ENCODE measurements at places on chromosomes 7 and 10.

DNA sequence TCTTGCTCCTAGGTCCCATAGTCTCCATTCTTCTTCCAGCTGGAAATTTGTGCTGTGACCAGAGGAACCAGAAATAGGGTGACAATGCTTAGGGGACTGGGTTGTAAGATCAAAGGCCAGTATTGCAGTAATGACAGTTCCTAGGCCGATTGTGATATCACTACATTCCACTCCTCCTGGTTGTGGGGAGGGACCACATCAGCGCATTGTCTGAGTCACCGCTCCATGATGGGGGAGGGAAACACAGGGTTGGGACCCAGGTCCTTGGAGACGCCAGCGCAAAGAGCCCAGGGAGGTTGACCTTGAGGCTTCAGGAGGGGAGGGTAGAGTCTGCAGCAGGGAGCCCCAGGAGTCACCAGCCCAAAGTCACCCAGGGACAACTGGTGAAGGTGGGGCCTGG is 20.8 kb upstream of the GGCT start:
- no peak for DNase-seq

GRCh38 chr7:42096681-42097561 is 140.1 kb downstream of the GLI3 start:
- DNase-seq, result no peak

DNA sequence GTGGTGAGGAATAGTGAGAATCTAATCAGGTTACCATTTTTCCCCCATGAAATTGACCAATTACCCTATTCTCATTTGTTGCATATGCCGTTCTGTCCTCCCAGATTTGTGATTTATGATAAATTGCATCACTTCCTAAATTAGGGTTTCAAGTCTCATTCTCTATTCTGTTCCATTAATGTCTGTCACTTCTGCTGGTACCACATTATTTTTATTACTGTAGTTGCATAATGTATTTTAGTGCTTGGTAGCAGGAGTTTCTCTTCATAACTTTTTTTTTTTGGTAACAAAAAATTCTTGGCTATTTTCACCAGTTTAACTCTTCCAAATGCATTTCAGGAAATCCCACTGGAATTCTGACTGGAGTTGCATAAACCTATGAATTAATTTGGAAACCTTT is 44.0 kb upstream of the FAM133B start:
- no peak for DNase-seq

DNA sequence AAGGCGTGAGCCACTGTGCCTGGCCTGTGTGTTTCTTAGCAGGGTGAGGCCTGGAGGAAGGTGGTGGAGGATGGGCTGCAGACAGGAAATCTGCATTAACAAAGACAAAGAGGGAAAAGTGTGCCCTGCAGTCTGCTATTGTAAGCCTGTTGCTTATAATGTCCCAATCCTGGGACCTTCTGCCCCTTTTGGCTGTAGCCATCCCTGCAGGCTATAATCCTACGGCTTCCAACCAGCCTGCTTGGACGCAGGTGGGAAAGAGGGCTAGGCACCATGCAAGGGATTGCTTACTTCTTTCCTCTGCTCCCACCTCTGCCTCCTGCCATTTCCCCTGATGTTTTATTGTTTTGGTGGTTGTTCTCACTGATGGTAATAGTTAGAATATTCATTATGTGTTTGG is 434.3 kb downstream of the PLXNA4 start:
- no peak for DNase-seq

- DNase-seq, result no peak
These were observed 57.6 kb downstream of the CNNM2 start for GRCh38 chr10:102975483-102976379.

DNA sequence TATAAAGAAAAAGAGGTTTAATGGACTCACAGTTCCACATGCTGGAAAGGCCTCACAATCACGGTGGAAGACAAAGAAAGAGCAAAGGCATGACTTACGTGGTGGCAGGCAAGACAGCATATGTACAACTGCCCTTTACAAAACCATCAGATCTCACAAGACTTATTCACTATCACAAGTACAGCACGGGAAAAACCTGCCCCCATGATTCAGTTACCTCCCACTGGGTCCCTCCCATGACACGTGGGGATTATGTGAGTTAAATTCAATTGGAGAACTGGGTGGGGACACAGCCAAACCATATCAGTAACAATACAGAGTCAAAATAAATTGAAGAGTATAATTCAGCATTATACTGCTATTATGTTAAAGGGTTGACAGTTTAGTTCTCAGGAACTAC is 37.8 kb downstream of the RNLS start:
- no peak for DNase-seq

- DNase-seq, result no peak
These were observed 3.0 kb upstream of the HMX2 start for GRCh38 chr10:123144697-123145541.

DNA sequence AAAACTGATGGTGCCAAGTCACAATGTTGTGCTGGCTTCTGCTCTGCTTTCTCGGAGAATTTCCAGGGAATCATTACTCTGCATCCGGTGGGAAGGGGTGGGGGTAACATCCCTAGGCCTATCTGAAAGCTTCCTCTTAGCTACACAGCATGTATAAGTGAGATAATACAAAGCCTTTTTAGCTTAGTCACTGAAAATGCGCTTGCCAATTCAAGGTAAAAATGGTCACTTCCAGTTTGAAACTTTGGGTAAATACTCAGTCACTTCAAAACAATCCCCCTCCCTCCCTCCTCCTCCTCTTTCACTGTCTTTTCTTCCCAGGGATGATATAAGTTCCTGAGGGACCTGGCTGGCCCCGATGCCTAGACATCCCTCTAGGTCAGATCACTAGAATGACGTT is 57.3 kb upstream of the APBB1IP start:
- DNase-seq, result no peak

GRCh38 chr10:101322266-101323108 is 31.5 kb upstream of the BTRC start:
- no peak for DNase-seq

DNA sequence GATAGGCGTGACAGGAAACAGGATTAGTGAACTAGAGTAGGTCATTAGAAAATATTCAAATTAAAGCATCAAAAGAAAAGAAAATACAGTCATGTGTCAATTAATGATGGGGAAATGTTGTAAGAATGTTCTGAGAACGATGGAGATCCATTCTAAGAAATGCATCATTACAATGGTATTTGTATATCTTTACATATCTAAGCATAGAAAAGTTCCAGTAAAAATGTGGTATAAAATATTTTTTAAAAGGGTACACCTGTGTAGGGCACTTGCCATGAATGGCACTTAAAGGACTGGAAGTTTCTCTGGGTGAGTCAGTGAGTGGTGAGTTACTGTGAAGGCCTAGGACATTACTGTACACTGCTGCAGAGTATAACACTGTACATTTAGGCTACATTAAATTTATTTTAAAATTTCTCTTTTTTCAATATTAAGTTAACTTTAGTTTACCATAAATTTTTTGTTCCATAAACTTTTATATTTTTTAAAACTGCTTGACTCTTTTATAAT is 282.5 kb downstream of the BMPER start:
- no peak for DNase-seq

GRCh38 chr10:45624724-45625123 is 47.8 kb downstream of the ZFAND4 start:
- DNase-seq, result no peak

- no peak for DNase-seq
These were observed 1.2 kb downstream of the PALD1 start for GRCh38 chr10:70479626-70480238.

GRCh38 chr10:97002670-97003069 is 170.6 kb downstream of the LCOR start:
- DNase-seq, result no peak

- DNase-seq, result no peak
These were observed 29.2 kb upstream of the ELOVL3 start for GRCh38 chr10:102196893-102197292.

GRCh38 chr7:25456467-25457171 is 228.3 kb upstream of the NPVF start:
- no peak for DNase-seq

GRCh38 chr7:1474736-1475135 is 15.5 kb upstream of the MICALL2 start:
- no peak for DNase-seq

DNA sequence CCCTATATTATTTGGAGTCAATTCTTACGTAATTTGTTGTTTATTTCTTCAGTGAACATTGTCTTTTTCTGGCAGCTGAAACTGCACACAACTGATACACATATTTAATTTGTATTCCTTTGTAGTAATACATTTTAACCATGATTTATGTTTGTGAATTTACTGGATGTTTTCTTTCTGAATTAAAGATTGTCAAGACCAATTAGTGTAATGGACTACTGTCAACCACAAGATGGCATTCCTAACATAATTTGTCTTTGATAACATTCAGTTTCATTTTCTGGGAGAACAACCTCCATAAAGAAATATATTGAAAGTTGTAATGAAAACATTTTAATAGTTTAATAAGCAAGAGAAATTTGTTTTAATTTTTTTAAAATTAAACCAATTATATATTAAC is 10.1 kb downstream of the THNSL1 start:
- DNase-seq, result no peak

DNA sequence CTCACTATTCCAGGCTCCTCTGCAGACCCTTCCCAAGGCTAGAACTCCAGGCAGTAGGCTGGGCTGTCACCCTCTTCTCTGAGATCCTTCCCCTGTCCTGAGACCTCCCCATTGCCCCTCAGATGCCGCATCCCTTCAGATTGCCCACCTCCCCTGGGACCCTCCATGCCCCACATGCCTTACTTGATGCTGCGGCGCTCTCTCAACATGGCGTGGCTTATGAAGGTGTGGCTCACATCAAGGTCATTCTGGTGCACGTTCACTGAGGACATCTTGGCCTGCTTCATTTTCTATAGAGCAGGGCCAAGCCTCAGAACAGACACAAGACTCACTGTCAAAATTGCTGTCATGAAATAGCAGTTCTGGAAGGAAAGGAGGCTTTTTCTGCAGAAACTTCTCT is 34.7 kb upstream of the ZNF716 start:
- DNase-seq, result no peak

DNA sequence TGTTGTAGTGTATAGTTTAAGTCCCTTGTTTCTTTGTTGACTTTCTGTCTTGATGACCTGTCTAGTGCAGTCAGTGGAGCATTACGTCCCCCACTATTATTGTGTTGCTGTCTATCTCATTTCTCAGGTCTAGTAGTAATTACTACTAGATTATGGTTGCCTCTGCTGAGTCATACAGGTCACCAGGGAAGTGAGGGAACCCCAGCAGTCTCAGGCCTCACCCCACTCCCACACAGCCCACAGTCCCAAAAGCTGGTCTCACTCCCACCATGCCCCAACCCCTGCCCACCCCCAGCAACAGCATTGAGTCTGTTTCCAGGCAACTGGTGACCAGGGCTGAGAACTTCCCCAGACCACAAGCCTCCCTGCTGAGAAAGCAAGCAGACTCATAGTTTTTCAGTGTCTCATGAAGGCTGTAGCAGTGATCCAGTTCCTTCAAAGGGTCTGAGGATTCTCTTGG is 88.0 kb downstream of the PLXDC2 start:
- no peak for DNase-seq

- no peak for DNase-seq
These were observed 20.4 kb downstream of the PRKAG2 start for GRCh38 chr7:151856516-151856915.

- DNase-seq, result no peak
These were observed 141.1 kb upstream of the LRRTM3 start for GRCh38 chr10:66784770-66785169.

- no peak for DNase-seq
These were observed 10.4 kb upstream of the TRIM8 start for GRCh38 chr10:102633848-102634247.

DNA sequence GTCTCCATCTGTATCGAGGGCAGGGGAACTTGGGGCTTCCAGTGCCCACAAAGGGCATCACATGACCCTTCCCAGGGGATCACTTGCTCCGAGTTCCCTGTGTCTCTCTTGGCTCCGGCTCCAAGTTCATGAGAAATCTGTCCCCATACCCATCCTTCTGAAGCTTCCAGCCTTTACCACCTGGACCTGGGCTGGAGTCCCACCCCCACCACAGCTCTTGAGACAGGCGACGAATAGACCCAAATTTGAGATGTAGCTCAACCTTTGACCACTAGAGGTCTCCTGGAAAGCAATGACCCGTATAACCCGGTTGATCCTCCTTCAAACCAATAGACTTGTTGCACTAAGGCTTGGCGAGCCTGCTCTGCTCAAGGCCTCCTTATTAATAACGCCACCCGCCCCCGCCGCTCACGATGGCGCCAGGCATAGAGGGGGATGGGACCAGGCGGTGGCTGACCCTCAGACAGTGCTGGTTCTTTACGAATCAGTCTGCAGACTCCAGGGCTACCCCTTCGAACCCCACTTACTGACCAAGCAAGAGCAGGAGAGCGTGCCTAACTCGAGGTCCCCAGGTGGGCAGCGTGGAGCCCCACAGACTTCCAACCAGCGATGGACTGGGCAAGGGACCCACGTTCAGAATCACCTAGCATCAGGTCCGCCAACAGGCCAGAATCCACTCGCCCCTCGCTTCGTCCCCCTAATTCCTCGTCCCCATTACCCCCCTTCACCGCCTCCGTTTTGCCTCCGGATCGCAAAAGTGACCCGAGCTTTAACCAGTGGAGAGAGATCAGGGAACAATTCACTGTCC is 4.4 kb upstream of the ARID5B start:
- DNase-seq, result peak; percentile 76

GRCh38 chr10:43698156-43698555 is 49.5 kb upstream of the ZNF32 start:
- DNase-seq, result no peak

- no peak for DNase-seq
These were observed 23.5 kb downstream of the VCL start for GRCh38 chr10:74021248-74022055.

- no peak for DNase-seq
These were observed 13.3 kb downstream of the GPR146 start for GRCh38 chr7:1057416-1058291.

DNA sequence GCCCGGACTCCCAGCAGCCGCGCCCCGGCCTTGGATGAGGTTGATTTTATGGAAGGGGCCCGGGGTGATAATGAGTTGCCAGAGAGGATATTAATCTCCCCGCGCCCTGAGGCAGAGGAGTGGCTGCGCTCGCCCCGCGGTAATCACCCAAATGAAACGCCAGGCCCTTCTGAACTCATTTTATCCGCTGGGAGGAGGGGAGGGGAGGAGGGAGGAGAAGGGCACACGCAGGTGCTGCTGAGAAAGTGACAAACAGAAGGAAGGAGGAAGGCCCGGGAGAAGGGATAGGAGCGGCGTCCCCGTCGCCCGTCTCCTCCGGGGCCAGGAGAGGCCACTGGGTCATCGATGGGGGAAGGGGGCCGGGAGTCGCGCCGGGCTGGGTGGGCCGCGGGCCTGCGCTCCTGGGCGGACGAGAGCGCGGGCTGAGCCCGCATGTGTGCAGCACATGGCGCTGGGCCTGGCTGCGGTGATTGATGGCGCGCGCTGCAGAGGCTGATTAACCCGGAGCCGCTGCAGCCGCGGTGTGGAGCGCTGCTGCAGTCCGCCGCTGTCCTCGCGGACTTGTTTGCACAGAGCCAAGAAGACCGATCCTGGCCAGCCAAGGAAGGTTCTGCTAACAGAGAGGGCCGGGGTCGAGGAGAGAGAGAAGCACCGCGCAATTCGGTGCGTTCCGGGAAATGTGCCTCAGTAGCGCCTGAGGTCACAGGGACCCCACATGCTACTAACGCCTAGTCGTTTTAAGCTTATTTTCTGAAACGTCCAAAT is 6.5 kb downstream of the MNX1 start:
- no peak for DNase-seq

Data from CD4-positive, alpha-beta T cell treated with Interleukin-1 beta for 1 hour (primary cell).